Fibroblast of skin of left biceps (primary cell): ENCODE measurements at places on chromosomes 2 and 18.

DNA sequence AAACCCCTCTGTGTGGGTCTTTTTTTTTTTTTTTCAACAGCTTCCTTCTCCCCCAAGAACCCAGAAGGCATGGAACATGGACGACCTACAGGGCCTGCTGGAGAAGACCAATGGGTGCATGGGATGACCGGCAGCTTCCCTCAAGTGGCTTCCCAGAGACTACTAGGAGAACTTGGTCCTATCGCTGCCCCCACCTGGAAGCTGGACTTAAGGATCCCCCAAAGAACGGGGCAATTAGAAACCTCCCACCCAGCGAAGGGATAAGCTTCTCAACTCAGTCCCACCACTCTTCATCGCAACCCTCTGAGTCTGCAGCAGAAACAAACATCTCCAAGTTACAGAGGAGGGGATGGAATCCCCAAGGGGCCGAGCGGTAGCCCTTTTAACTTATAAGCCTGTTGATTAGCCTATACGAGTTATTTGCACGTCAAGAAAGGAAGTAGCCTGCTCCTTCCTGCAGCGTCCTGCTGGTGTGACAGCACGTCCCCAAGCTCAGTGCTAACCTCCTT is 1.4 kb downstream of the ACTR1B start:
- no peak for DNase-seq

GRCh38 chr2:10520154-10520553 is 72.0 kb upstream of the ODC1 start:
- no peak for DNase-seq

DNA sequence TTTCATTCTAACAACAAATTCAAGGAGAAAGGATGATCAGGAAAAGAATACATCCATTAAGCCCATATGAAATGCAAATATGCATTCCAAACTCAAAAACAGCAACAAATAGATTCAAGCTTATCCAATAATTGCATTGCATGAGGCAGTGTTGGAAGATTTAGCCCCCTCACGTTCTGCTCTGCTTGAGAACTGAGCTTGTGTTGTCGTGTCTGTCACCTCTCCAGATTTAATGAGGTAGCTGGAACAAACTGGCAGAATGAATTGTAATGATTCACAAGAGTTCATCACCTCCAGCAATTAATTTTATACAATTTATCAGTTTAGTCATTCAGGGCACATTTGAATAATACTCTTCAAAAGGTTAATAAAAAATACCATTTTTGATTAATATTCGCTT is 54.8 kb downstream of the AP1S3 start:
- no peak for DNase-seq

- DNase-seq: no peak
Measured at GRCh38 chr18:27298214-27298804, 113.2 kb upstream of the CHST9 start.

DNA sequence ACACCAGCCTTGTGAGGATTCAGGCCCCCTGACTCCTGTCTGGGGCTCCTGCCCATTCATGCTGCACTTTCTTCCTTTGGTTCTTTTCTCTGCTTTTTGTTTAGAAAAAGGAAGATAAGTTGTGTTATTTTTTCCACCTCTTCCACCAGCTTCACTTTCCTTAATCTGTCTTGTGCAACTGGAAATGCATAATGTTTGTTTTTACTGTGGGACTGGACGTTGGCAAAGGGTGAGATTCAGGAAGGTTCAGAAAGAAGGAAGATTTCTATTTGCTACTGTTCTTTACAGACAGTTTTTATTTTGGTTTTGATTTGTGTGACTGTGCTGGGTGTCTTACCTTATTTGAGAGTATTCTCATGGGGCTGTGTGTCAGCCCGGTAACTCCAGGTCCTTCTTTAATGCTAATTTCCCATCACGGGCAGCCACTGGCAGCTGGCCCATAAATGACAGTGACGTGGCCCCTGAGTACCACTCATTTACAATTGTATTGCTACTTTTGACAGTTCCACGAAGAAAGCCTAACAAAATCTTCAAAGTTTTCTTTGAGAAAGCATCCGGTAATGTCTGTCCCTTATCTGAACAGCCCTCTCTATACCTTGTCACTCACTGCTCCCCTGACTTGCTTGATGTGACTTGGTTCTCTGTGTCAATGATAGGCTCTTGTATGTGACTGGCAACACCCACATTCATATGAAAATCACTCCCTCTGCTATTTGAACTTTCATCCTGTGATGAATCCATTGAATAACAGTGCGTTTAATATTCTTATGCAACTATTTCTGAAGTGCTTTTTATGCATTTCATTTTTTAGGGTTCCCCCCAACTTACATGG is 32.7 kb downstream of the RHBDD1 start:
- DNase-seq: no peak

DNA sequence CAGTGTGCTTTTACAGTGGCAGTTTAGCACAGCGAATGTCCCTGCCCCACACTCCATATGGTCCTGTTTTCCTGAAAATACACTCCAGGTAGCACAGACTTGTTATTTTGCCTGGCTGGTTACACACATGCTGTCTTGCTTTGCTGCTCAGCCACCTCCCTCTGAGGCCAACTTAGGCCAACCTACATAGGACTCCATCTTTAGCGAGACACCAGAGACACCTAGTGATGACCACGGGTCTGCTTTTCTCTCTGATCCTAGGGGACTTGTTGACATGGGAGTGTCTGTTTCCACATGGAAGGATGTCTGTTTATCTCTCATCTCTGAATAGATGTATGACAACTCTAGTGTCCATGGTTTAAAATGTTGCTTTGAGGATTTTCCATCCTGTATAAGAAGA is 43.3 kb downstream of the PLEKHB2 start:
- DNase-seq: no peak
